ENCODE measurements at places on chromosomes 1 and 21. TPM values are rescaled to one million over a fixed set of nuclear protein-coding genes. Genes with fewer than 3 reads are reported as not detected.

The OPTC gene
- total RNA-seq = not detected

The RERE gene
- total RNA-seq = 37.1 TPM

The SPATA21 gene
- not detected for total RNA-seq

The BCAR3 gene
- 48.5 TPM for total RNA-seq

The CR1L gene
- total RNA-seq = not detected

The ZNF670 gene
- total RNA-seq = 1.4 TPM

- DNase-seq = no peak
Measured at GRCh38 chr1:231934797-231935196, 308.2 kb downstream of the DISC1 start.

GRCh38 chr1:44610527-44611148 is 63.6 kb downstream of the TMEM53 start:
- DNase-seq = no peak

- no peak for DNase-seq
Measured at GRCh38 chr1:246301553-246302250, 205.4 kb downstream of the SMYD3 start.

DNA sequence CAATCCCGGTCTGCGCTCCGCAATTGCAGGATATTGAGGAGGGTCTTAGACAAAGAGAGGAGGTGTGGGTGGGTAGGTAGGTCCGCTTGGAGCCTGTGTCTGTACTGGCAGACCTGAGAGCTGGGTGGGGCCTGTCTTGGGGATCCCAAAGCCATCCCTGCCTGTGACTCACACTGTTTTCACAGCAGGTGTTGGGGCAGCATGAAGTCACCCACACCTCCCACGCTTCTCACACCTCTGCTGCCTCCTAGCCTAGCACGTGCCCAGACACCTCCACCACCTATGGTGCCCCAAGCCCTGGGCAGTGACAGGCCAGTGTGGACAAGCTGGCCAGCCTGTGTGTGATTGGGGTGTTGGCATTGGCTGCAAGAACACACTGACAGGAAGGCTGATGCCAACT is 65.7 kb upstream of the ECE1 start:
- DNase-seq = no peak

DNA sequence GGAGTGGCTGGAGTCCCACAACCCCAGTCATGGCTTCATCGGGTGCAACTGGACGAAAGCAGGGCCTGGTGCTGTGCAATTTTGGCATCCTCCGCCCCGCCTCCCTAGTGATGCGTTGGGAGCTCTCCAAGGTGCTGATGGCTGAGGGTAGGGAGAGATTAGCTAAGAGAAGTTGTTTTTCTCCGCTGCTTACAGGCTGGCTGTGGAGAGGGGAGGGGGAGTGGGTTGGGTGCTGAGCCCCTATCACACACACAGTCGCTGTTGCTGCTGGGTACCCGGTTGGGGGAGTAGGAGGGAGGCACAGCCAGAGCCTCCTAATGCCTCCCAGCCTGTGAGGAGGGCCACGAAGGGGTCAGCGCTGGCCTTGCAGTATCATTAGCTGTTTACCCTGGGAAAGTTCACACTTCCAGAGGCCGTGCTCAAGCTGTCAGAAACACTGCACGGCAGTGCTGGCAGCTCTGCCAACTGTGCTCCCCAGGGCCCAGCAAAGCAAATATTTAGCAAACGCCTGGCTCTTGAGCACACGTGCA is 110.0 kb downstream of the GRIK3 start:
- DNase-seq = peak; percentile 42

- DNase-seq = no peak
Measured at GRCh38 chr1:1603671-1604373, 3.9 kb upstream of the FNDC10 start.

GRCh38 chr1:36269408-36269838 is 36.7 kb upstream of the SH3D21 start:
- DNase-seq = no peak

- DNase-seq = peak; percentile 50
Measured at GRCh38 chr1:24149866-24150233, 6.9 kb upstream of the IL22RA1 start.

- DNase-seq = no peak
Measured at GRCh38 chr1:7583291-7584096, 187.6 kb upstream of the VAMP3 start.

DNA sequence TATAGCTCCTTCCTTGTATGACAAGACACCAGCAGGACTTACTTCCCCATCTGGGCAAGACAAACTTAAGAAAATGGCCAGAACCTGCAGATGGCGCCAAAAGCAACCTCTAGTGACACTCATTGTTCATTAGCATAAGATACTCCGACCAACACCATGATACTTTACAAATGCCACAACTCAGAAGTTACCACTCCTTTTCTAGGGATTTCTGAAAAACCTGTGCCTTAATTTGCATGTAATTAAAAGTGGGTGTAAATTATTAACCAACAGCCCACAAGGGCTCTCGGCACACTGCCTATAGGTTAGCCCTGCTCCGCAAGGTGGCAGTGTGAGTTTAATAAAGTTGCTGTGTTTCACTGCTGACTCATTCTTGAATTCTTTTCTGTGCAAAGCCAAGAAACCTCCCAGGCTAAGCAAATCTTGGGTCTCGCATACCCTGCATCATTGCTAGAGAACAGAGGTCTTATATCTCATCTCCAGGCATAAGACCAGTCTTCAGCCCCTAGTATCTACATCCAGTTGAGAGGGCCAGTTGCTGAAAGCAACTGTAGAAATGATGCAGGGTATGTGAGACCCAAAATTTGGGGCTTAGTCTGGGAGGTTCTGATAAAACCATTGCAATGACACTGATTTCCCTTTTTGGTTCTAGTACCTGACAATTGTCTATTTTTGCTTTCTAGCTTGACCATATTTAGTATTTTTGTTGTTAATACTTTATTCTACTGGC is 86.4 kb downstream of the FAF1 start:
- peak; percentile 93 for DNase-seq

DNA sequence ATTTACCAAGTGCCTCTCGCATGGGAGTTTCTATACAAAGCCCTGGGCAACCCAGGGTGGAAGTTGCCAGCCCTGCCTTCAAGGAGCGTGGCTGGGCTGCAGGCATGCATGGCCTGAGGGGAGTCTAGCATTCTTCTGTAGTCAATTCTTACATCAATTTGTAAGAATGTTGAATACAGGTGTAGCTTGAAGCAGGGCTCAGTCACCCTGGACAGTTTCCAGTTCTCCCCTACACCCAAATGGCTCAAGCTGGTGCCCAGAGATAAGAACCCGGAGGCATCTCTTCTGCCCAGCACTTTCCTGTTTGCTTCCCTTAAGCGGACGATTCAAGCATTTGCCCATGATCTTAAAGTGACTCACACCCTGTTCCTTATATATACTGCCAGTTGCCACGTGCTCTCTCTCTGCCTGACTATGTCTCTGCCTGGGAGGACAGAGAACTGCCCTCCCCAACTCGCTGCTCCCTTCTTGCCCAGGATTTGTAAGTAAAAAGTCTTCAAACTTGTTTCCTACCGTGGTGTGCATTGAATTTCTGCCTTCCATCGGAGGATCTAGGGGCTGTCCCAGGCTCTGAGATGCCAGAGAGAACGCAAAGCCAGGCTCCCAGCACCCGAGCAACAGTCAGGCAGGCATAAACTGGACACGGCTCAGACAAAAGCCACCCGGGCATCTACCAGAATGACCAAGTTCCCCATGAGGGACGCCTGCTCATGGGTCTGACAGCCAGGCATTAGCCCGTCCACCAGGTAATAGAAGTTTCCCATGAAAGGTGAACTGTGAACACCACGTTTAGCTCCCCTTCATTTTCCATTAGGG is 50.9 kb upstream of the AJAP1 start:
- DNase-seq = no peak

GRCh38 chr21:40373761-40374160 is 473.2 kb downstream of the DSCAM start:
- no peak for DNase-seq

GRCh38 chr1:6271554-6271953 is 10.7 kb upstream of the GPR153 start:
- DNase-seq = no peak
